ENCODE measurements at places on chromosomes 16 and 17.

DNA sequence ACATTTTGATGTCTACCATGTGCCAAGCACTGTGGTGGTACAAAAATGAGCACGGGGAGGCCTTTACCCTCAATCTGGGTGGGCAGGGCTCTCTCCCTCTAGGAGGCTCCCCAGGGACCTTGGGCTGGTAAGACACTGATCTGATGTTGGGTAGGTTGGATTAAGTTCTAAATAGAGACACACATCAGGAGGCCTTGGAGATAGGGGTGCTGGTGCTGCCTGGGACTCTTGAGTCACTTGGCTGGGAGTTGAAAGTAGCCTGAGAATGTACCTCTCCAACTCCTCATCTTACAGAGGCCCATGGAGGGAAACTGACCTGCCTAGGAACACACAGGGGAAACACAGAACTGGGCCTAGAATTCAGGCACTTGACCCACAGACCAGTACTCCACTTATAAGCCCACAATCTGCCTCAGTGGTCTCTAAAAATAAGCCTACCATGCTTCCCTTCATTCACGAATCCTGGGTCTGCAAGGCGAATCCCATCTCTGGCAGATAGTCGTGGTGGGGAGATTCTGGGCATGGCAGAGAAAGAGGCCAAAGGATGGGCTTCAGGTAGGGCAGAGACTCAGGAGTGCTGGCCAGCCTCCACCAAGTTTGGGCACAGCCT lies 1.8 kb upstream of the NEUROD2 start:
- DNase-seq: no peak

DNA sequence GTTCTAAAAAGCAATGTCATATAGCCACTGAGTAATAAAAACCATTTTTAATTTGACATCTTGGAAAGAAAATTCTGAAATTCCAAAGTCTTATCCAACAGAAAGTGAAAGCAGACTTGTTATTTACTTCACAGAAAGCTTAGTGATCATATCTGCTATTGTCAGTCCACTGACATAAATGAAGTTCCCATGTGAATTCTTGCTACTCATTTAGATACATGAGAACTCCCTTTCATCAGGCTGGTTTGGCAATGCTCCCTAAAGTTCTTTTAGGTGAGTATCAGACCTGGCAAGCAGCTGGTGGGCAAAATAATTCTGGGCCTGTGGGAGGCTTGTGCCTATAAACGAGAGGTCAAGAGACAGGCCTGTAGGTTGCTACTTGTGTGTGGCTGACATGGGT lies 23.4 kb downstream of the NME2 start:
- no peak for DNase-seq

GRCh38 chr17:83053739-83054451 lies 25.5 kb upstream of the METRNL start:
- DNase-seq: peak; percentile 43

GRCh38 chr17:80720610-80721577 lies 176.3 kb downstream of the RPTOR start:
- peak; percentile 61 for DNase-seq

GRCh38 chr17:66855204-66855603 lies 20.3 kb downstream of the CACNG5 start:
- no peak for DNase-seq

- DNase-seq: no peak
Observed at GRCh38 chr17:27396941-27397340, 59.3 kb upstream of the KSR1 start.

DNA sequence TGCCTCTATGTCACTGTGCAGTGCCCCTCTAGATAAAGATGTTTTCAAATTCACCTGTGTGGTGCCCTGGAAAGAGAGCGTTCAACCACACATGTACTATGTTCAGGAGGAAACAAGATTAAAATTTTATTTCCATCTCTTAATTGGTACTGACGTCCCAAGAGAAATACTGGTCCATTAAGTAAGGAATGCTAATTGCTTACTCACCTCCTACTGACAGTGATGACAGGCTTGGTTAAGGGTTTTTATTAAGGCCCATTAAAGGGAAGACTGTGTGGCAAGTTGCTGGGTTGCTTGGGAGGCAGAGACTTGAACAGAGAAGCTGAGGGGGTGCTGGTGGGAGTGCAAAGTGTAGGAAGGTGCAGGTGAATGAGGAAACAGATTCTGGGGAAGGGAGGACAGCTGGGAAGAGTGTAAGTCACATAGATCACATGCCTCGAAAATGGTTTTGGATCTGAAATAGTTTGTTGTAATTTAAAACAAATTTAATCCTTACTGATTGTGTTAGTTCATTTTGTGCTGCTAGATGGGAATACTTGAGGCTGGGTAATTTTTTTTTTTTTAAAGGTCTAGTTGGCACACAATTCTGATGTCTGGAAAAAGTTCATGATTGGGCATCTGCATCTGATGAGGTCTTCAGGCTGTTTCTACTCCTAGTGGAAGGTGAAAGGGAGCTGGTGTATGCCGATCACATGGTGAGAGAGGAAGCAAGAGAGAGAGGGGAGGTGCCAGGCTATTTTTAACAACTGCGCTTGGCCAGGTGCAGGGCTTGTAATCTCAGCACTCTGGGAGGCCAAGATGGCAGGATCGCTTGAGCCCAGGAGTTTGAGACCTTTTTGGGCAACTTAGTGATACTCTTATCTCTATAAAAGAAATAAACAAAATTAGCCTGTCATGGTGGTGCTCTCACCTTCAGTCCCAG lies 140.5 kb downstream of the CACNG3 start:
- no peak for DNase-seq

- DNase-seq: no peak
Observed at GRCh38 chr17:61619953-61620352, 28.9 kb upstream of the NACA2 start.

DNA sequence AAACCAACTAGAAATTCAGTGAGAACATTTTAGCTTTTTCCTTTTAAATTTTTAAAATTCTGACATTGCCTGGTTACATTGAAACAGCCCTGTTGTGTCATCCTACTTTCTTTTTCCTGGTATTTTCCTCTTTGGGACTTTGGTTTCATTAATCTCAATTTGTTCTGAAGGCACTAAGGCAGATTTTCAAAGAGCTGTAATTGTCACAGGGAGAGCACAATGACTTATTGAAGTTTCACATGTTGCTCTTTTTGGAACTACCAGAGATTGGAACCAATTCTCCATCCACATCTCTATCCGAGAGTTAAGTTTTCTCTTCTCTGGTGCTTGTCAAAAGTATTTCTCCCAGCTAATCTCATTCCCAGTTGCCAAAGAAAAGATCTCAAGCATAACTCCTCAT lies 144.7 kb upstream of the TBX2 start:
- no peak for DNase-seq

DNA sequence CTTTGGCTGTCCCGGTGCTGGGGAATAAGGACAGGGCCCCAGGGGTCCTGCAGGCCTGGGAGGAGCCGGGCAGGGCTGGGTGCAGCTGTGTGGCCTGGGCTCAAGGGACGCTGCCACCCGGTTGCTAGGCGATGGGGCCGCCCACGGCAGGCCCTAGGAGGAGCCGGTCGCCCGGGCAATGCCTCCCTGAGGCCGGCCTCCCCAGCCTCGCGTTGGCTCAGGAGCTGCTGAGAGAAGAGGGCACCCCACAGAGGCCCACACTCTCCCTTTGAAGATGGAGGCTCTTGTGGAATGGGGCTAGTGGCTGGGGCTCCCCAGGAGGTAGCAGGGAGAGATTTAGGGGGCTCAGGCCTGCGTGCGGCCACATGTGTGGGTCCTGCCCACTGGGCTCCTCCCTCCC lies at the start of gene CIBAR2:
Gene CIBAR2, minus strand, starts transcription at position 109 of the 400 bp plus-strand sequence. CDS start 120 bp downstream, outside the sequence.
- DNase-seq: no peak

- no peak for DNase-seq
Observed at GRCh38 chr17:66192378-66192687, 400 bp upstream of the CEP112 start.

DNA sequence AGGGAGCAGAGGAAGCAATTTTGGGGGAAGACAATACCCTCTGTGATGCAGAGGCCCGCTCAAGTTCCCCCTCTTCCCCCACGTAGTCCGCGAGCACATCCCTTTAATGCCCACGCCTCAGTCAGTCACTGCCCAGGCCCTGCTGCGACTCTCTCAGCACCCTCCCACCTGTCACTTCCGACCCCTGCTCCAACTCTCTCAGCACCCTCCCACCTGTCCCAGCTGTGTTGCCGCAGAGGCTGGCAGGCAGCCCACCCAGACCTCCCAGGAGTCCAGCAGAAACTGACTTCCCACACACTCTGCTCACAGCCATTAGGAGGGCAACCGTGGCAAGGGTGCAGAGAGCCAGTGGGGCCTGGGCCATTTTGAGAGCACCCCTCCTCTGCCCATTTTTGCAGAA lies 92.7 kb downstream of the WSCD1 start:
- DNase-seq: no peak

DNA sequence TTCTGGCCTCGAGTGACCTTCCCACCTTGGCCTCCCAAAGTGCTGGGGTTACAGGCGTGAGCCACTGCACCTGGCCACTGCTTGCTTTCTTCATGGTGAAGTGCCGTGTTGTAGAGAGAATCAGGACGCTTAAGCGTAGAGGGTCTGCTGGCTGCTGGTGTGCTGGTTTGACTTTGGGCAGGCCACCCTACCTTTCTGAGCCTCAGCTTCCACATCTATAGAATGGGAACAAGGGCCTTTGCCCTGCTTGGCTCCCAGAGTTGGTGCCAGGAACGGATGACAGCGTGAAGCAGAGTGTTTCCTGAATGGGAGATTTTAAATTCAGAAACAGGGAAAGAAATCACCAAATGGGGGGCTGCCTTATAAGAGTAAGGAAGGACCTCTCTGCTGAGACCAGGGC lies 60.9 kb downstream of the NKD1 start:
- no peak for DNase-seq

DNA sequence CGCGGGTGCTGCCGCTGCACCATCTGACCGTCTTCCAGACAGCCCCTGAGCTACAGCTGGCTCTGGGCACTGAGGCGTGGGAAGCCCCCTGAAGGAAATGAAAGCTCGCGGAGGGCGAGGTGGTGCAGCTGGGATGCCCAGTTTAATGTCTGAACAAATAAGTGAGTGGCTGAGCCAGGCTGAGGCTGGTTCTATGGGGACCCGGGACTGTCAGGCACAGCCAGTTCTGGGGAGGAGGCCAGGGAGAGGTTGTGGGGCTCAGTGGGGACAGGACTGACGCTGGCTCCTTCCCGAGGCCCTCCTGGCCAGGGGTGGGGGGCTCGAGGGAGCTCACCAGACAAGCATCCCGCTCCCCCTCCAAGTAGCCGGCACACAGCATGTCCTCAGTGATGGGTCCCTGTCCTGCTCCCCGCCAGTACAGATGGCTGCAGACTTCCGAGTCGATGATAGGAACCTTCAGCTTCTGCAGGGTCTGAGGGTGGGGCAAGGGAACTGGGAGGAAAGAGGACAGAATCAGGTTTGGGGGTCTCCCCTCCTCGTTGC lies 4.4 kb downstream of the PRSS22 start:
- no peak for DNase-seq

DNA sequence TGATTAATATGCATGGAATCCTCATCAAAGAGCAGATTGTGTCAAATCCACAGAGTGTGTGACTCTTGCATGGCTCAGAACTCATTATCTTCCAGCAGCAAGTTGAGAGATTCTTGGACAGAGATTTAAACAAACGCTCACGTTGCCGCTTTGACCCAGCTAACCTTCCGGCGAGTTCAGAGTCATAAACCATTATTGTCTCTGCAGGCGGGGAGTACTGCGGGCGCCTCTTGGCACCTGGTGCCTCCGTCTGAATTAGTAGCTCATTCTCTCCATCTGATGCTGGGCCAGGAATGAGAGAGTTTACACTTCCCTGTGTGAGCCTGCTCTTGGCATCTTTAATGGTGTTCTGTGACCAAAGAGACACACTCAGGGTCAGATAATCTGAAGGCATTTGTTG lies 138.6 kb upstream of the WSCD1 start:
- DNase-seq: no peak

- no peak for DNase-seq
Observed at GRCh38 chr17:74448756-74449155, 16.9 kb downstream of the GPRC5C start.

DNA sequence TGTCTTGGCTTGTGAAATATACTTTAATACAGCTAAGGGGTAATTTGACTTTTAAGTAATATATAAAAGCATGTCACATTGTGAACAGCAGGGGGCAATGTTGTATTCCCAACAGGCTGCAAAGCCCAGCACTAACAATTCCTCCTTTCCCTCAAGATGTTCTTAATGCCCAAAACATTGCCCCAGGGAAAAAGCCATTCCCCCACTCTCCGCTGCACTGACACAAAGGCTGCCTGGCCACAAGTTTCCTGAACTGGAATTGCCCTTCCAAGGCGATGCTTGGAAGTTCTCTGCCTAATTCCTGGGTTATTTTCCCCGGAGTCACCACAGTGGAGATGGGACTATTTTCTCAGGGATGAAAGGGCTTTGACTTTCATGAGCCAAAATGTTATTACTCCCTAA lies 27.2 kb downstream of the CLEC16A start:
- peak; percentile 14 for DNase-seq

- DNase-seq: no peak
Observed at GRCh38 chr16:82379551-82379950, 209.5 kb upstream of the MPHOSPH6 start.

DNA sequence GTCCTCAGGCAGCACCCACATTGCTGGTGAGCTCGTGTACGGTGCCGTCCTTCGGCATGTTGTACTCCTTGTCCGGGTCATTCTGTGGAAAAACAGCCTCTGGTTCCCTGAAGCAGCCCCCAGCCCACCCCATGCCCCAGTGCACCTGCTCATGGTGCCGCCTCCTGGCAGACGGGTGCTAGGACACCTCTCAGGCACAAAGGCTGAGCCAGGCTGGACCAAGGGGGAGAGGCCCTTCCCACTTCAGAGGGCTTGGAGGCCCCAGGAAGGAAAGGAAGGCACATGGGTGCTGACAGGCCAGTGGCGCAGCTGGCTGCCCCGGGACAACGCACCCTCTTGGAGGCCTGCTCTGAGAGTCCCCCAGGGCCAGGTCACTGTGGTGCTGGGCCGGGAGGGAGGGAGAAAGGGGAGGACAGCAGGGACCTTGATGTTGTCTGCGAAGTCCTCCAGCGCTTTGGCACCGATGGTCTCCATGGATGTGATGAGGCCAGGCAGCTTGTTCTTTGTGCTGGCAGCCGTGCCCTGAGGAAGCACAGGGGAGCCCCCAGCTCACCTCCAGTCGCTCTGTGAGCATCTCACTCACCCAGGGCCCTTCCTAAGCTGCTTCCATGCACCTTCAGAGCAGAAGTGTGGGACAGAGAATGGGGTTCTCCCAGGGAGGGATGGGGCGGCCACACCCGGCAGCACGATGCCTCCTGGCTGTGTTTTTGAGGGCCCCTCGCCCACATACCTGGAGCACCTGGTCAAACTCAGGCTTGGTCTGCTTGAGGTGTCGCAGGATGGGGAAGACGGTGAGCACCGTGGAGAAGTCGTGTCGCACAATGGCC lies 9.3 kb downstream of the ZACN start:
- no peak for DNase-seq

Measured in stimulated activated CD8-positive, alpha-beta memory T cell treated with anti-CD3 and anti-CD28 coated beads, Interleukin-7, amount 100 ng/mL, for 4 hours (primary cell).